ENCODE measurements at places on chromosomes 12 and 14.

DNA sequence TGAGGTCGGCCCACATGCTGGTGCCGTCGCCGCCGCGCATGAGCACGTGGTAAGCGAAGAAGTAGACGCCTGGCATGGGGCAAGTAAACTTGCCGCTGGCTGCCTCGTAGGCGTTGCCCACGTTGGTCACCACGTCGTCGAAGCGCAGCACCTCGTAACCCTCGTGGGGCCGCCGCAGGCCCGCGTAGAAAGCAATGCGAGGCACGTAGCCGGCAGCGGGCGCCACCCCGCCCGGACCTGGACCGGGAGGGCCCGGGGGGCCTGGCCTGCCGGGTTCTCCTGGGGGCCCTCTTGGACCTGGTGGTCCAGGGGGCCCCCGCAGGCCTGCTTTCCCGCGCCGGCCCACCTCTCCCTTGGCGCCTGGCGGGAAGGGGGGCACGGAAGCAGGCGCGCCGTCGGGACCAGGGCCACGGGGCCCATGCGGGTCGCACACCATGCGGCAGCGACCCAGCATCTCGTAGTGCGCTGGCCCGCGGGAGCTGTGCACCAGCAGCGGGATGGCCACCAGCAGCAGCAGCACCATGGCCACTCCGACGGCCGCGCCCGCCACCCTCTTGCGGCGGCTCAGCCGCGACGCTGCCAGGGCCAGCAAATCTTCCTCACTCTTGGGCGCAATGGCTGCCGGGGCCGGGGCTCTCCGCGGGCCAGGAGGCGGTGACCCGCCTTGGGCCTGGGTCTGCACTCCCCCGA, 888 bp downstream of the C1QL4 start:
- no peak for DNase-seq

DNA sequence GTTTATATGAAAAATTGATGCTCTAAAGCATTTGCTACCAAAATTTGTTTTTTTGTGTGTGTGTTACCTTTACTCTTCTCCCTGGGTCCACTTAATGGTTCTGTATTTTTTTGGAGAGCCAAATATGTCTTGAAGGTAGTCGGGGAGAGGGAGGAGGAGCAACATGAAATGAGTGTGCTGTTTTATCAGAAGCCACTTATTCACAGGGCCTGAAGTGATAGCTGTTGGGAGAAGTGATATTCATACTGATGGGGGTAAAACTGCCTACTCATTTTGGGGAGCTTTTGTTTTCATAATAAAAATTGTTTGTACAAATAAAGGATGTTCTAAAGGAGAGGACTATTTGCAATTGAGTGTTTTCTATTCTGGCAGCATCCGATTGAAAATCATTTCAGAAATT, 29.2 kb downstream of the CRADD start:
- no peak for DNase-seq

DNA sequence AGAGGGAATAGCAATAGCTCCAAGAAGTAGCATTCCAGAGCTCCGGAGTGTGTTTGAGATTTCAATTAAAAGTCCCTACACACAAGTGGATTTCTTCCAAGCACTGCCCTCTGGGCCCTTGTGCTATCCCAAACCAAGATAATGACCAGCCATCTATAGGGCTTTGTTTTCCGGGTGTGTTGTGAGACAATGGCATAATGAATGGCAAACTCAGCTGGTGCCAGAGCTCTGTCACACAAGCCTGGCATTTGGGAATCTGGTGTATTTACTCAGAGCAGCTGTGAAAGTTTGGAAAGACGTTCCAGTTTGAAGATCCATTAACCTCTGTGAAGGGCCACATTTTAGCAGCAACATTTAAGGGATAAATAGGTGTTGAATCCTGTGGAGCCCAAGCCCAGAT, 61.2 kb upstream of the TMTC2 start:
- no peak for DNase-seq

DNA sequence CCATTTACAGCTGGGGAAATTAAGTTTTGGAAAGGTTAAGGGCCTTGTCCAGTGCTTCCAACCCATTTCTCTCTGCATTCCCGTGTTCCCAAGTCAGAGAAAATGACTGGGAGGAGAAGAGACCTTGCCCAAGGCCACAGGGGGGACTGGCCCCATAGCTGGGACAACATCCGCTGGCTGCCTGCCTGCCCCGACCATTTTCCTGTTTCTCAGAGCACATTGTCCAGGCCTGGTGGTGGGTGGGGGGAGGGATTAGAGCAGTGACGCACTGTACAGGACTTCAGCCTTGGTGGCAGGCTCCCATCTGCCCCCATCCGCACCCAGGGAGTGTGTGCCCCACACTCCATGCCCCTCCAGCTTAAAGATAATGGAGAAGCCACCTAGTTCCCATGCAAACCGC, 27.7 kb downstream of the DIO3 start:
- DNase-seq: no peak

DNA sequence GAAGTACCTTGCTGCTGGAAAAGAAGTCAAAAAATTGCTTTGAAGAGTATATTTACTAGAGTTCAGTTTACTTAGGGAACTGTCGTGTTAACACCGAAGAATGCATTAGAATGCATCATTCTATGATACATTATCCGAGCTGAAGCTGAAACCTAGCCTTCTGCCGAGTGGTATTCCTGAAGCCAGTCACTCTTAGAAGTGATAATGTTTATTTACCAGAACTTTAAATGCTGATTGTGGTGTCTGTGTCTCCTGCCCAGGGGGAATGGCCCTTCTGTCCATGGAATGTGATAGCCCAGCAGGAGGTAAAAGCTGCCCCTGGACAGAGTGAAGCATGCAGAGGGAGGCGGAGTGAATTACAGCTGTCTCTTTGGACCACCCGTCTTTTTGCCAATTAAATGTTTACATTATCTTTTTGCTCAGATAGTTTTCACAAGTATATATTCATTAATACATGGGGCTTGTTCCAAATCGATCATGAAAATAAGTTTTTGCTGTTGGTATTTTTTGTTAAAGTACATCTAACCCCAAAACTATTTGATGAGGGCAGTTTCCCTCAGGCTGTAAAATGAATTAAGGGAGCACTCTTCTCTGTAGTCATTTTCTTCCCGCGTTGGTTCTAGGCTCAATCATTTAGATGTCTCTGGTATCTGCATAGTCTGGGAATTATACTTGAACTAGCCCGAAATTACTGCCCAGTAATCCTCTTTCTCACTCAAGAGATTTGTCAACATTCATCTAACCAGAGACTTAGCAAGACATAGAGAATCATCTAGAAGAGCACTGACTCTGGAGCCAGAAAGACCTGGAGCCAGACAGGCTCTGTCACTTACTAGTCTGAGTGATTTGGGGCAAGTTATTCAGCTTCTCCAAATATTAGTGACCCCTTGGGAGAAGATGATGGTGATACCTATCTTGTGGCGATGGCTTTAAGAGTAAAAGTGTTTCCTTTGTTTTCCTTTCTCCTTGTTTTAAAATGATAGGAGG, 147.6 kb downstream of the CRADD start:
- DNase-seq: no peak

- no peak for DNase-seq
Measured at GRCh38 chr14:63662776-63663175, 21.1 kb upstream of the WDR89 start.

DNA sequence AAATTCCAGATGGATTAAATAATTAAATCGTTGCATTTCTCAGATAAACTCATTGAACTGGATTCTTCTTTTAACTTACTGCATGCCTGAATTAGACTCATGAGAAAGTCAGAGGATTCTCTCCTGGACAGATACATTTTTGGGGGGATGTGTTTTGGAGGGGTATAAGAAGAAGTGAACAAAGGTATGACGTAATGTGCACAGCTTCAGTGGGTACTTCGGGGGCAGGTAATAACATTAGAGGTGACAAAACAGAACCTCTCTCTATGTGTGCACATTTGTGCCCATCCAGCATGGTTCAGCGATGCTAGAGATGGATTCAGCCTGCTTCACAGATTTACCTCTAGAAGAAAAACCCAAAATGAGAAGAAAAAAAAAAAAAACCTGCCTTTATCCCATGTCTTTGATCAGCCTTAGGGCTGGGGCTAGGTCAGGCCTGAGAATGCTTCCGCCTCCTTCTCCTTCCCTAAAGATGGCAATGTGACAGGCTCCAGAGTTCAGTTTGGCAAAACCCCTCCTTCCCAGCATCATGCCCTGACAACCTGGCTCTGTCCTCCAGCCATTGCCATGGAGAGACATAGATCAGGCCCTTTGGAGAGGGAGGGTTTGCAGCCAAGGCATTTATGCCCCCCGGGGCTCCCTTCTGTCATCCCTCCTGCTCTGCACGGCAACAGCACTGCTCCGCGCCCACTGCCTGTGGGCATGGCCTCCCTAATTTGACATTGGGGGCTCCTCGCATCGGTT, 166.7 kb downstream of the KCNA5 start:
- DNase-seq: no peak

DNA sequence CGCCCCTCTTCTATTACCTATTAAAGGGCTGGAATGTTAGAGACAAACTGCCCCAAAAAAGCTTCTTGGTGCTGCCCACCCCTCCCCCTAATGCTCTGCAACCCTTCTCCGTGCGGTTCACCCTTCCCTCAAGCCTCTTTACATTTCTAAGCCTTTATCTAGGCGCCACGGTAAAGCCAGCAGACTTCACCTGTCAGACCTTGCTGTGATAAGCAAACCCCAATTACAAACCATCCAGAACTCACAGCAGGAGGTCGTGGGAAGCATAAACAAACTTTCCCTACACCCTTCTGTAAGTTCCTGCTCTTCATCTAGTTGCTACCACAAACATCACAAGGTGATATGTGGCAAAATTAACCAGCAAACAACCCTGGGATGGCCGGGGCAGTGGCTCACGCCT, 56.8 kb downstream of the MOK start:
- no peak for DNase-seq

GRCh38 chr12:67813456-67813904, 164.9 kb downstream of the DYRK2 start:
- DNase-seq: no peak

GRCh38 chr12:94336211-94336925, 123.3 kb downstream of the CEP83 start:
- no peak for DNase-seq

DNA sequence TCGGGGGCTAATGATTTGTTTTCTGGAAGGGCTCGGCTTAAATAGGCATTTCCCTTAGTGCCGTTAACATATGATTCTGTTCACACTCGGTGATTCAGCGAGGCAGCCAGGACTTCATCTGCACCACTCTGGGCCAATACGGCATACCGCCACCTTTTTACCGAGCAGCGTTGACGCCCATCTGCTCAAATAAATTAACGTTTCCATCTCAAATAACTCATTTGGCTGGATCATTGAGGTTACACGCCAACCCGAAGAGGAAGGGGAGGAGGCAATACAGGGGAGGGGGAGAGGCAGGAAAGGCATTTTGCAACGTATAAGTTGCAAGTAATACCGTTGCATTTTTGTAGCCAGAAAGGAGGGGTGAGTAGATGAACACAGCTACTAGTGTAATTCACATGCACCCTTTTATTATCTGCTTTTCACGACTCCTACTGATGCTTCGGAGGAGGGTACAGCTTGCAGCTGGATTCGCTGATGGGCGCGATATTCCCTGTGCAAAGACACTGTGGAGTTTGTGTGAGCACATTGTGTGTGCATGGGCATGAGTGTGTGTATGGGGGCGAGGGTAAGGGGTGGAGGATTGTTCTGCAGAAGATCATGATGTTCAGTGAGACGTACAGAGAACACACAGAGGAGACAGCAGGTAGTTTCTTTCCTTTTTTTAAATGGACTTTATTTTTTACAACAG, 45.9 kb downstream of the MAP1LC3B2 start:
- no peak for DNase-seq

- DNase-seq: no peak
Measured at GRCh38 chr14:39884091-39884490, 451.9 kb upstream of the FBXO33 start.

- no peak for DNase-seq
Measured at GRCh38 chr12:127079636-127080035, 1187.3 kb upstream of the TMEM132C start.

DNA sequence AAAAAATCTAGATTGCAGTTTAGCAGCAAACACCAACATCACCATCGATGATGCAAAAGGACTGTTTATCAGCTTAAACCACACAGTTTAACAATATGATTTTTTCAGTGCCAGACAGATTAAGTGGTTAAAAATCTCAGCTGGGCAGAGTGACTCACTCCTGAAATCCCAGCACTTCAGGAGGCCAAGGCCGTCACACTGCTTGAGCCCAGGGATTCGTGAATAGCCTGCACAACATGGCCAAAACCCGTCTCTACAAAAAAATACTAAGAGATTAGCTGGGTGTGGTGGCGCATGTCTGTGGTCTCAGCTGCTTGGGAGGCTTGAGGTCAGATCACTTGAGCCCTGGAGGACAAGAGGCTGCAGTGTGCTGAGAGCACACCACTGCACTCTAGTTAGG, 8.9 kb downstream of the RSRC2 start:
- no peak for DNase-seq

GRCh38 chr12:114063435-114063834, 97.3 kb upstream of the RBM19 start:
- DNase-seq: no peak

GRCh38 chr14:69612783-69613130, 1.4 kb downstream of the SUSD6 start:
- DNase-seq: no peak

DNA sequence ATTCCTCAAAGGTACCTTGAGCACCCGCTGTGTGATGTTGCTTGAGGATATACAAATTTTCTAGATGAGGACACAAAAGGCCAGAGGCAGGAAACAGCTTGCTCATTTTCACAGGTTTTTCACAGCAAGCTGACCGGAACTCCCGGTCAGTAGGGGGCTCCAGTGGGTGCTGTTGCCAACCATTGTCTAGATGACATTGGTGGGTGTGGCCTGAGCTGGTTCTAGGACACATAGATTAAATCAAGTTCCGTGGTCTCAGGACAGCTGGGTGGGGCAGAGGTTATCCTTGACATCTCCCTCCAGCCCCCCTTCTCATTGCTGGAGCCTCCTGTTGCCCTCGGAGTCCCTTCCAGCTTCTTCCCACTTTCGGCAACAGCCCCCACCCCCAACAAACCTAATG, 153.6 kb upstream of the FKBP4 start:
- DNase-seq: no peak

DNA sequence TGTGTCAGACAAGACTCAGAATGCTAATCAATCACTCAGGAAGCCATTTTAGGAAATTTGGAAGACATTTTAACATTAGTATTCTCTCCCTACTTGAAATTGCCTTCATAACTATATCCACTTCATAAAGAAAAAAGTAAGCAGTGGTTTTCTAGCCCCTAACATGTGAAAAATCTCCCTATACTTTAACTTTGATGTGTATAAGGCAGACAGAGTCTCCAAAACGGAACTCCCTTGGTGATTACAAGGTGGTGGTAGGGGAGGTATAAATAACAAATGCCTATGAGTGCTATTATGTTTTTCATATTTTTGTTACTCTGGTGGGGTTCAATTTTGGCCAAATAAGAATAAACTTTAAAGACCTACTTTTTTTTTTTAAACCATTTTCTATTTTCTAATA, 300.3 kb downstream of the BTG1 start:
- no peak for DNase-seq
